ENCODE measurements at places on chromosomes 12 and 14.
A peak's percentile ranks its signal among the peaks of the same experiment; 100 is the strongest.

- peaks cover 75% of the 10 kb centered on the region for H3K4me1 ChIP-seq
- H3K4me3 ChIP-seq = peak overlapping the region; percentile 52
- DNase-seq = no peak
- H3K27me3 ChIP-seq = no peaks in the 10 kb centered on the region
- peak overlapping the region; percentile 54 for H3K27ac ChIP-seq
- H3K36me3 ChIP-seq = no peaks in the 10 kb centered on the region
These were observed 1.9 kb upstream of the BAZ2A start for GRCh38 chr12:56631790-56632700.

DNA sequence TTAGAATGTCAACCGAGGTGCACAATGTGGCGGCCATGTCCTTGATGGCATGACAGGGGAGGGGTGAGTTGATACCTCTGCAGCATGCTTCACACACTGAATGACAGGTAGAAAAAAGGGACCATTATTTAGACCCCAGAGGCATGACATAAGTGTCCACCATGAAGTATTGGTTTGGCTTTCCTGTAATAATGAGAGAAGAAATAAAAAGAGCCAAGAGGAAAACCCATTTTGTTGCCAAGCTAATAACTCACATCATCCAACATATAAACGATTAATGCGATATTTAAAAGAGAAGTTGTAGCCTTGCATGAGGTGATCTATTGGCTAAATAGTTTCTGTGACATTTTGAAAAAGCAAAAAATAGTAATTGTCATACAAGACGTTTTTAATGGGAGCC is 343.4 kb downstream of the LRIG3 start:
- no peak overlapping the region for H3K27ac ChIP-seq
- no peak overlapping the region for H3K4me3 ChIP-seq
- no peaks in the 10 kb centered on the region for H3K36me3 ChIP-seq
- no peak for DNase-seq

- no peaks in the 10 kb centered on the region for H3K27me3 ChIP-seq
- no peaks in the 10 kb centered on the region for H3K4me1 ChIP-seq
- no peak for DNase-seq
- no peak overlapping the region for H3K27ac ChIP-seq
These were observed 57.1 kb downstream of the METTL25 start for GRCh38 chr12:82415402-82415801.

GRCh38 chr12:108380382-108380781 is 41.3 kb upstream of the CMKLR1 start:
- H3K36me3 ChIP-seq = no peaks in the 10 kb centered on the region
- no peak overlapping the region for H3K4me3 ChIP-seq
- no peaks in the 10 kb centered on the region for H3K4me1 ChIP-seq
- H3K27ac ChIP-seq = no peak overlapping the region

GRCh38 chr14:24804552-24805212 is 170.7 kb upstream of the GZMB start:
- H3K4me1 ChIP-seq = no peaks in the 10 kb centered on the region
- DNase-seq = no peak
- H3K27me3 ChIP-seq = no peaks in the 10 kb centered on the region
- no peaks in the 10 kb centered on the region for H3K36me3 ChIP-seq
- no peak overlapping the region for H3K4me3 ChIP-seq
- no peak overlapping the region for H3K27ac ChIP-seq

DNA sequence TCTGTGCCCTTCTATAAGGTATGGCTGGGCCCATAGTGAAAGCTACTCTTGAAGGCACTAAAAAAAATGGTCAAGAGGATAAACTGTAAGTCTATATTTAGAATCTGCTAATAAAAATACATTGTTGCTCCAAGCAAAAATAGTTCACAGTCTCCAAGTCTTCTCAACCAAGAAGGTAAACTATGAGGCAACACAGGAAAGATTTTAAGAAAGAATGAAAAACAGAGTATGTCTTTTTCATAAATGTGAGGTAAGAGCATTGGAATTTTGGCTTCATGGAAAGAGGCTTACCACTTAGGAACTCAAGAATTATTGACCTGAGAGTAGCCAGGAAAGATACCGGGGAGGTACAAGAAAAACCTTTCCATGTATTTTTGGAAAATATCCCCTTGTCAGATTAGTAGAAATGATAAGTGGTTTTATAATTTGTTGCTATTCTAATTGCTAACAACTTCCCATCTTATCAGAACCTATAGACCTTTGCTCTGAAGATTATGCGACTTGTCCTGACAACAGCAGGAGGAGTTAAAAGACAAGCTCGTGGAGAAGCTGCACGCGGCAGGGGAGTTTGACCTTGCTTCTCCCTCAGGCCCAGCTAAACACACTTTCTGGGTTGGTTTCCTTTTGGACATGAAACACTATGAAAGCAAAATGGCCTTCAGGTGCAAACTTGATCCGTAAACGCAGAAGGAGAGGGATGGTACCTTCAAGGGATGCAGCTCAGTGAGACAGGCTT is 238.1 kb downstream of the FOXN3 start:
- DNase-seq = no peak
- H3K4me1 ChIP-seq = peaks cover 11% of the 10 kb centered on the region
- no peaks in the 10 kb centered on the region for H3K27me3 ChIP-seq
- no peak overlapping the region for H3K4me3 ChIP-seq

DNA sequence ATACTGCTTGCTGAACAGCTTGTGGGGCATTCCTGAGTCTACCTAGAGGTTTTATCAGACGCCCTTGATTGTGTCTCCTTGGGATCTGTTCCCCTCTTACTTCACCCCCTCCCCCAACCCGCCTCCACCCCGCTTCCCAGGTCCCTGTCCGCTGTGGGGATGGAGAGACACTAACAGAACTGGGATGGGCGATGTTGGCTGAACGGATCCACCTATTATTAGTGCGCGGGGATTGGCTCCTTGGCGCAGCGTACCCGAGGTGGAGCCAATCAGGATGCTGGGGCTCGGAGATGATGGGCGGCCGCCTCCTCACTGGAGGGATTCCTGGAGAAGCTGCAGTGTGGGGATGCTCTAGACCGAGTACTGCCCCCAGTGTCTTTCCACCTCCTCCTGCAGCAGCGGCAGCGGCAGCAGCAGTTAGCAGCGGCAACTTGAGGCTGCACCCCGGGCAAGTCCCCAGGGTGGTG is at the start of gene SYT1:
Gene SYT1 (plus strand): TSS at position 372 of the 467 bp plus-strand sequence.
- H3K36me3 ChIP-seq = no peaks in the 10 kb centered on the region
- H3K27me3 ChIP-seq = peaks cover 38% of the 10 kb centered on the region
- no peak within 1 kb of the TSS for H3K27ac ChIP-seq
- H3K4me1 ChIP-seq = peaks cover 2% of the 10 kb centered on the region

DNA sequence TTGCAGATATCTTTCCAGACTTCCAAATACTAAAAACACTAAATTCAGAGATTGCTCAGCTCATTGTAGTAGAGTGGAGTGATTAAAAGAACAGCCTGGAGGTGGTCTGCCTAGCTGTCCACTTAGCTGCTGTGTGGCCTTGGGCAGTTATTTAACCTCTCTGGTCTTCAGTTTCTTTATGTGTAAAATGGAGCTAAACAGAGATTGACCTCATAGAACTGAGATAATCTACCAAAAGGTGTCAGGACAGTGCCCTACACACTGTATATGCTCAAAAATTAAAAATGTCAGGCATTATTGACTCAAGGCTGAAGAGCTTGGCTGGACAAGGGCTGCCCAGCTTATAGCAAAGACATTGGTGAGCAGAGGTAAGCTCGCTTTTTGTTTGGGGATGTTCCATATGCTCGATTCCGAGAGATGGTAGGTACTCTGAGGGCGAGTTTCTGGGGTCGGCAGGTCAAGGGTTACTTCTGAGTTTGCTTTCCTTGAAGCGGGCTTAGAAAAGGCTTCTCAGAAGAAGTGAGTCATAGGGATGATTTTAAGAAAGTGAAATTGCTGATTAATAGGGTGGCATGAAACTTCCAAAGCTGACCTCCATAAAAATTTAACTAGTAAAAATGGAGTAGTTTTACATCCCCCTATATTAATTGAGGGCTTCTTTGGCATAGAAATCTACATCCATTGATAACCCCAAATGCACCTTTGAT is 107.5 kb downstream of the GPATCH2L start:
- no peak overlapping the region for H3K4me3 ChIP-seq
- no peaks in the 10 kb centered on the region for H3K27me3 ChIP-seq
- no peaks in the 10 kb centered on the region for H3K36me3 ChIP-seq
- no peak for DNase-seq
- H3K4me1 ChIP-seq = peaks cover 2% of the 10 kb centered on the region

DNA sequence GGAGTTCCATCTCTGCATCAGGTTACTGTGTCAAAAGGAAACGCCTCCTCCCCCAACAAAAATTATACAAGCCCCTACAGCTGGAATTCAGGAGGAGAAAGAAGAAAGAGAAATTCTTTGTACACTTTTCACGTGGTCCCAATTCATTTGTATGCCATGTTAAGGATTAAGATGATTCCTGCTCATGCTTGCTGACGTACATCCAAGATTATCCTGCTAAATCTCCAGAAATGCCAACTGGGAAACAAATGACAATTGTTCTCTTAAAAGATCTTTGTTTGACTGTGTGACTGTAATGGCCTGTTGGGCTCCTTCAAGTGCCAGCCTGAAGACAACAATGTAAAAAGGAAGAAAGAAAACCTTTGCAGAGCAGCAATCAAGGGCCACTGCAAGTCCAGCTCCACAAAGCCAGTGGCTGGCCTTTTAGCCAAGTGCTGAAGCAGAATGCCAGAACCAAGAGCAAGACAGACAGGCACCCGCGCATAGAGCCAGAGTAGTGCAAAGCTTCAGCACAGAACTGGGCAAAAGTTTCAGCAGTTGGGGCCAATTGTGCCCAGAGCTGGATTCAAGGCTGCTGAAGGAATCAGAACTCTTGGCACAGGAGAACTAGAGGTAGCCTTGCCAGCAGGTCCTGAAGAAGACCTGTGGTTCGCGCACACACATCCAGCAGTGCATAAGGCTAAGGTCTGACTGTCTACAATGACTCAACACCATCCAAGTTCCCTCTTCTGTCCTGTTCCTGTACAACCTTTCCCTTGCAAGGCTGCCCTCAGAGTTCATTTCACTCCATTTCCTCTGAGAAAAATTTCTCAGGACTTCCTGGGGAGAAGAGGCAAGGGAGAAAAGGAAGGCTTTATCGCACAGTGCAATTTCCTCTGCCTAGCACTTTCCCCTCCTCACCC is 209.7 kb upstream of the BMP4 start:
- peaks cover 9% of the 10 kb centered on the region for H3K4me1 ChIP-seq
- DNase-seq = peak; percentile 21
- no peaks in the 10 kb centered on the region for H3K36me3 ChIP-seq
- no peak overlapping the region for H3K27ac ChIP-seq

GRCh38 chr14:69484444-69485314 is at the start of gene PLEKHD1:
Gene PLEKHD1 (plus strand): TSS chr14:69484728. CDS start chr14:69484966, 238 bp downstream.
- no peak for DNase-seq
- peak within 1 kb of the TSS; percentile 67 for H3K4me3 ChIP-seq
- H3K36me3 ChIP-seq = no peaks in the 10 kb centered on the region

DNA sequence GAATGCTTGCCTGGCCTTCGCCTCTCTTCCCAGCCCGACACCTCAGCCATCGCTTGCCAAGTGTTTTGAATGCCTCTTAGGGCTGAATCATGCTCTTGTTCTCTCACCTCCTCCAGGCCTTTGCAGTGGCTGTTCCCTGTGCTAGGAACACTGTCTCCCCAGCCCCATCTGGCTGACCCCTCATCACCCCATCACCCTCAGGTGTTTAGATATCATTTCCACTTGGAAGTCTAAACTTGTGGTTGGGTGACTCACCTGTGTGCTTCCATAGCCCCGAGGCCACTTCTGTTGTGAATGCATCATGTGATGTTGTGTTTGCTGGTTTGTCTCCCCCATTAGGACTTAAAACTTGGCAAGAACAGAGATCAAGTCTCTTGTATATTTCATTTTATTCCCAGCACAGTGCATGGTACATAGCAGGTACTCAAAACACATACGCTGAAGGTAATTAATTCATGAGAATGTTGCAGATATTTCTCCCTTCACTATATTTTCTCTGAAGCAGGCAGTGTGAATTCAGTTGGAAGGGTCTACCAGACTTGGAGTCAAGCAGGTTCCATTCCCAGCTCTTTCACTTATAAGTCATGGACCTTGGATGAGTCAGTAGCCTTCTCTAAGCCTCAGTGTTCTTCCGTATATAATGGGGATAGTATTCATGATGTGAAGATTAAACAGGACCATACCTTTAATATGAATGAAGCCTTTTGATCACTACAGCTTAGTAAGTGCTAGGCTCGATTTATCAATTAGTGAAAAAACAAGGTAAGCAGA is 67.8 kb downstream of the HRK start:
- peaks cover 10% of the 10 kb centered on the region for H3K4me1 ChIP-seq
- no peak for DNase-seq
- H3K27ac ChIP-seq = no peak overlapping the region
- no peaks in the 10 kb centered on the region for H3K36me3 ChIP-seq
- H3K27me3 ChIP-seq = no peaks in the 10 kb centered on the region
- H3K4me3 ChIP-seq = no peak overlapping the region

DNA sequence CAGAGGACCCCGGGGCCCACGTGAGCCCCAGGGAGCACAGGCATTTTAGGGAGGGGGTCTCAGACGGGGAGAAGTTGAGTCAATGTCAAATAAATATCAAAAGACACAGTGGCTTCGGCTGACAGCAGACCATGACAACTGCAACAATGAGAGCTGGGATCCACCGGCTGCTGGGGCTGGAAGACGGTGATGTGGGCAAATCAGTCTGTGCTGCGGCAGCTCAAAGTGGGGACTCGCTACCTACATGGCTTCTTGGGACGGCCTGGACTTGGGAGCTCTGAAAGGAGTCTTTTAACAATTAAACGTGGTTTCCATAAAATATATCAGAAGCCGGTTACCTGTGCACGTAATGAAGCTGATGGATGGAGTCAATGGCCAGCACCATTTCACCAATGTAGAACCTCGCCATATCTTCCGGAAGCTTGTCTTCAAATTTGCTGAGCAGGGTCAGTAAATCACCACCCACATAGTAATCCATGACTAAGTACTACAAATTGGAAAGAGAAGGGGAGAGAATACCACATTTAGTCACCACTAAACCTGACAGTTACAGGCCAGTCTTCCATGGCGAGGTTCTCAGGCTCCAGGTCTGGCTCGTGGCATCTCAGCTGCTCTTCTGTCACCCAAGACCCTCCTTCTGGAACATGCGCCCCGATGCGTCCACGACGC is 58.0 kb downstream of the CDC42BPB start:
- no peak overlapping the region for H3K4me3 ChIP-seq
- no peak overlapping the region for H3K27ac ChIP-seq
- H3K36me3 ChIP-seq = peaks cover 13% of the 10 kb centered on the region
- no peaks in the 10 kb centered on the region for H3K27me3 ChIP-seq
